Progenitor cell of endocrine pancreas (in vitro differentiated cells): ENCODE measurements at places on chromosomes 3 and 15. TPM values are rescaled to one million over a fixed set of nuclear protein-coding genes. Genes with fewer than 3 reads are reported as not detected.

The CHAC1 gene
- total RNA-seq, result 14.4 and 18.1 TPM in 2 replicates

The SYNPR gene
- total RNA-seq, result 13.2 and 13.3 TPM in 2 replicates

The MYRIP gene
- 0.29 and 0.57 TPM in 2 replicates for total RNA-seq

The GRM2 gene
- total RNA-seq, result 0.19 and 0.82 TPM in 2 replicates

The CIDEC gene
- total RNA-seq, result not detected in 2 replicates

DNA sequence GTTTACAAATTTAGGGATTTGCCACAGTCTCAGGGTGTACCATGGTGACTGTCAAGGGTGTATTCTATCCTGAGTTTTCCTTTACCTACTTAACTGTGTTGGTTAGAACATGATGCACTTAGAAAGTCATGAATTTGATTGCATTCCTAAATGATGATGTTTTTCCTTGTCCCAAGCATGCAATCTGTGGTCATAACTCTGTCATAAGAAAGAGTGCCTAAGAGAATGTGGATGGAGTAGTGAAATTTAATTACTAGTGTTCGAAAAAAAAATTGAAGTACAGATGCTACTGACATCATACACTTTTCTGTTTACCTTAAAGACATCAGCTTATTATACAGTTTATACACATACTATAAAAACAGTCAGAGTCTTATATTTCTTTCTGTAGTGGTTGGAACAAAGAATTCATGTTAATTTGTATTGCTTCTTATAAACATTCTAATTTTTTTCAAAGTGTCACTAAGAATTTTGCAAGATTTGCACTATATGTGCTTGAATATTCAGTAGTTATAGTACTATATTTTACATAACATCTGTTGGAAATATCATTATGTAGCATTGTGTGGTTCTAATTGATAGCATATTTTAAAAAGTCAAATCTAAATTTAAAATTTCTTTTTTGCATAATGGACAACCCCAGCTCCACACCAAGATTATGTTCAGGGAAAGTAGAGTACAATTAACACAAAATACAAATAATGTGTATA, 231.3 kb upstream of the KCNMB2 start:
- DNase-seq, result no peak

DNA sequence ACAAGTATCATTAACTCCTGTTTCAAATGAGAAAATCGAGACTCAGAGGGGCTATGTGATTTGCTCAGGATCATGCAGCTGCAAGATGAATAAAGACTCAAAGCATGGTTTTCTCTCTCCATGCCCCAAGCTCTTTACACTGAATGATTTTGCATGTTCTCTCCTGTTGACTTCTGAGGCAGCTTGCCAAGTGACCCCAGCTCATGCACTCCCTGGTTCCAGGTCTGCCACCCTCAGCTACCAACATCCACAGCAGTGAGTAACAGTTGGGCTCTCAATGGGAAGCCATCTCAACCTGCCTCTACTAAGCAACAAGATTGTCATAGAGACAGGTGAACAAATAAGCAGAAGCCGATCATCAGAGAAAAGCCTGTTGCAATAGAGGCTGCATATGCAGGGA, 116.9 kb upstream of the GADL1 start:
- no peak for DNase-seq

- no peak for DNase-seq
Observed at GRCh38 chr3:243356-243725, 46.8 kb downstream of the CHL1 start.

DNA sequence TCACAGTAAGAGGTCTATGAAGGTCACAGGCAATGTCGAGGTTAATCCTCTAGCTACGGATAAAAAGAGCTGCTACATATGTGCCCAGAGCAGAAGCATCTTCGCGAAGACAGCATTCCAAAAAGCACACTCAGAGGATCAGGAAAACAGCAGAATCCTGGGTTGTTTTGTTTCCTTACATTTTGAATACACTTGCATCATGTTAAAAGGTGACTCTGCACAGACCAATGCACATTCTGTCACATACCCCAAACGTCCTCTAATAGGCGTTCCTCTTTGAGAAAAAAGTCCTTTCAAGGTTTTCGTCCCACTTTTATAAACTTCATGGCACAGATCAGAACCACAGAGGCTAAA, 52.7 kb downstream of the VGLL4 start:
- no peak for DNase-seq

DNA sequence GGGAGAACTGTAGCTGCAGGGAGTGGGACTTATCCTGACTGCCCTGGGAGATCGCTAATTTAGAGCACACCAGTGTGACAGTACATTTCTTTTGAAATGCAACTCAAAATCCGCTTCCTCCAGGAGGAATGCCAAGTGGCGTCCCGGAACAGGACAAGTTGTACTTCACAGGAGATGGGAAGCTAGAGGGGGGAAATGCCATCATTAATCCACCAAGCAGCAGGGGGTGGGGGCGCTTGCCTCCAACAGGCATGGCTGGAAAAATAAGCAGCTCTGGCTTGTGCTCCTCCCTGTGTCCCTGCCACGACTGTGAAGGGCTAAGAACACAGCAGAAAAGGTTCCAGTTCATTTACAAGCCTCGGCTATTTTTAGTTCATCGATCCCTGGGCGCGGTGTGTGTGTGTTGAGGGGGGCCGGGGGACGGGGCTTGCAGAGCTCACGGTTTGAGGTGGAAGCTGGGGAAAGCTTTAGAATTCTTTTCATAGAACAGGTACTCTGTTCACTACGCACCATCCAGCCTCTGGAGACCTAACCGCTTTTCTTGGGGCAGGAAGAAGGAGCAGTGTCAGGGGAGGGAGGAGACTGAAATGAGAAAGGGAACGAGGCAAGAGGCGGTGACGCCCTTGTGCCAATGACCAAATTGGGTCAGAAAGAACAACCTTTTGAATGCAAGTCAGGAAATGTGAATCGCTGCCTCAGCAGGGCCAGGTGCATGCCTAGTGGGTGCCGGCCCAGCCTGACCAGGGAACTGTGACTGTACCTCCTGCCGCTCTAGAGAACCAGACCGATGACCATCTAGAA, 51.8 kb upstream of the DGKG start:
- peak; percentile 30 for DNase-seq

DNA sequence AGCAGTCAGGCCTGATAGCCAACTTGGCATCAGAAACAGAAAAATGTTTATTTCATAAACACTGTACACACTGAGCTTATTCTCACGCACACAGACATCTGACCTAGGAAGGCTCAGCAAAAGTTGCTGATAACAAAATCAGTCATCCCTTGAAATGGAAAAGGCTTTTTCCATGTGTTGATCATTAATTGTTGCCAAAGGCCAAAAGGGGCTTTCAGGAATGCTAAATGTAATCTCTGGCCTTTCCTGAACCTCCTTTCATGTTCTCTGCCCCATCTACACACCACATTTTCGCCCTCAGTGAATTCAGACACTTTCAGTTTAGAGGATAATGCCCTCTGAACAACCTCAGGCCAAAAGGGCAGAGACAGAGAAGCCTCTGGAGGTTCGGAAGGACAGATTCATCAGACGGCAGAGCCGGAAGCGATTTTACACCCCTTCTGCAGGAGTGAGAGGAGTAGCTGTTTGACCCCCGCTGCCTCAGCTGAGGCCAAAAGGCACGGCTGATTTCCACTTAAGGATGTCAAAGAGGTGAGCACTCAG, 14.5 kb downstream of the RTP4 start:
- DNase-seq, result no peak
